ENCODE measurements at places on chromosomes 2 and 18.

- no peak for DNase-seq
Measured at GRCh38 chr18:63213936-63214671, 105.5 kb downstream of the BCL2 start.

- DNase-seq, result no peak
Measured at GRCh38 chr2:19362755-19363473, 4.5 kb upstream of the OSR1 start.

DNA sequence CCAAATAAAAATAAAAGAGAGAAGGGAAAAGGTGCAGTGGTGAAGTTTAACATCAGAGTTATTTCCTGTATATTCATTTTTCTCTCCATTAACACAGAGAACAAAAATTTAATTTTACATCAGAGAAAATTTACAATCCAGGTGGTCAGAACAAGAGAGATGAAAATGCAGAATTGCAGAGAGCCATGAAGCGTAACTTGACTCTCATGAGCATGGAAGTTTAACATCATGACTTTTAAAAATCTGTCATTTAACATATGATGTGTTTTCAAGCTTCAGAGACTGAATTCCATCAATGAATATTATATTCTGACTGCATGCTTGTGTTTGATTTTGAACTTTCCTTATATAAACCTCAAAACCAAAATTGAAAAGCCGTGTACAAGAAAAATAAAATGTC lies 79.3 kb upstream of the ZNF397 start:
- DNase-seq, result no peak

GRCh38 chr2:221268631-221269030 lies 303.5 kb downstream of the EPHA4 start:
- DNase-seq, result no peak

DNA sequence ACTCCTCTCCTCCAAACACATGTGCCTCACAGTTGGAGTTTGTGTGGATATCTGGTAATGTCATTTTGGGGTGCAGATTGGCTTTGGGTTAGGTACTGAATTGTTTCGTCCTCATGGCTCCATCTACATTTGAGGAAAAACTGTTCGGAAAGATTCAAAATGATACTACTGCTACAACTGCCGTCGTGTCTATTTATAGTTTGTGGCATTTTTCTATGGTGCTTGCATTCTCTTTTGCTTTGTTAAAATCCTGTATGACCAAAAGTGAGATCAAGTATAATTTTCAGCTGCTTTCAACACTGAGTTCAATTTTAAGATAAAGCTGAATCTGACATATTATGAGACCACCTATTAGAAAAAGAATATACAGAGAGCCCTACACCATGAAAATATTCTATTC lies 176.3 kb upstream of the DSEL start:
- no peak for DNase-seq

GRCh38 chr18:79121746-79122474 lies 52.7 kb downstream of the ATP9B start:
- DNase-seq, result no peak

DNA sequence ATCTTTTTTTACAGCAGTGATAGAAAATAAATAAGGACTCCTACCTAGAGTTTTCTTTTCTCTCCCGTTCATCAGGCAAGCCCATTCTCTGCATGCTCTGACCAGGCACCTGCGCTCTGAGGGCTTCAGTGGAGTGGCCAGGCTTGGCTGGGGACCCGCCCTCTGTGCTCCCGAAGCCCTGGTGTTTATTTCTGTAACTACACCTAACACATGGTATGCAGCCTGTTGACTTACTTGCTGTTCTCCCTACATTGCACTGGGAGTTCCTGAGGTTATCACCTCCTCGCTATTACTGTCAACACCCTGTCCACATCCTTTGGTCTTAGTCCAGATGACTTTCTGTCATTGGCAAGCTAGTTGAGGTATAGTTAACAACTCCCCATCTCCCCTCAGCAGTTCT lies 317.7 kb downstream of the LPIN1 start:
- DNase-seq, result no peak

GRCh38 chr2:45256173-45256866 lies 247.1 kb upstream of the SIX2 start:
- no peak for DNase-seq

Data from stimulated activated CD8-positive, alpha-beta memory T cell treated with anti-CD3 and anti-CD28 coated beads, Interleukin-2, amount 100 ng/mL, for 48 hours (primary cell).